CD4-positive, alpha-beta T cell treated with Interferon gamma for 1 hour (primary cell): ENCODE measurements at places on chromosomes 7 and 10.

DNA sequence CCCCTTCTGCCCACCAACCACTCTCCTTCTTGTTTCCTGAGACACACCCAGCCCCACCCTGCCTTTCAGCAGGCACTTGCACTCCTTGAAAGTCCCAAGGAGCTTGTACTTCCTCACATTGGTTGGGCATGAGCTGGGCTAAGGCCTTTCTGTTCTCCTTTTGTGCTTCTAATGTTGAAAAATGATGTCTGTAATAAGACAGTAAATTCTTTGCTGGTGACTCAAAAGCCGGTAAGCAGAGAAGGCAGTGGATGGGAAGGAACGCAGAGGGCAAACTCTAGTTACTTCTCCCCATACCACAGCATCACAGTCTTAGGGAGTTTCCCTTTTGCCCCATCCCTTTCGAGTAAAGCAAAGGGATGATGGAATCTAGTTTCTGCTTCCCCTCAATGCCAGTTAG is 185.6 kb downstream of the PLXNA4 start:
- peak; percentile 31 for DNase-seq

DNA sequence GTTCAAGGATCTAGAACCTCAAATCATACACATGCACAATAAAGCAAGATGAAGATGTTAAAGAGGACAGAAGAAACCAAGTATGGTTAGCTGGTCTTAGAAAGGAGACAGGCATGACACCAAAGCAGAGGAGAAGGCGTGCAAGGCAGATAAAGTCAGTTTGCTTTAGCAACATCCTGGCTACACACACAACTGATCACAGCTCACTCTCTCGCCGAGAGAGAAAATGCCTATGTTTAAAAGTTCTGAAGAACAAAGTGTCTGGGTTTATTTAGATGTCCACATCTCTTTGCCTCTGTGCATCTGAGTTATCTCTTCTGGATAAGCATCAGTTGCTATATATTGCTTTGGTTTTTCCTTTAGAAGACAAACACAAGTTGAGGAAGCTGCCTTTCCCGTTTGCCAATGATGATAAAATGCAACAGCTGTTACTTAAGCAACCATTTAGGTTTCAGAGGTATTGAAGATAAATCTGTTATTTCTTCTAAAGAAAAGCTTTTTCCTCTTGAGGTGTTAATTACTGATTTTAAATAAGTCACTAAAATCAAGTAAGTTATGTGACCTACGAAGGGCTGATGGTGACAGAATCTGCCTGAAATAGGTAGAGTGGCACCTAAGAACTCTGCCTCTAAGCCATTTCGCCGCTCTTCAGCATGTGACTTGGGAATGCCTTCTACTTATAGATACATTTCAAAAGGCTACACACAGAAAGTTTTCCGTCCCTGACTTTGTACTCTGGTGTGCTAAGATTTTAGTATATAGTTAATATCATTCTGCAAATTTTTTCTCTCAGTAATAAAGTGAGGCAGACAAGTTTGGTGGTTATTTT is 146.2 kb upstream of the ASAH2 start:
- DNase-seq = no peak

- DNase-seq = no peak
These were observed 4.4 kb upstream of the ACBD5 start for GRCh38 chr10:27244976-27245375.

GRCh38 chr7:29612596-29612995 is 49.0 kb downstream of the PRR15 start:
- DNase-seq = no peak

DNA sequence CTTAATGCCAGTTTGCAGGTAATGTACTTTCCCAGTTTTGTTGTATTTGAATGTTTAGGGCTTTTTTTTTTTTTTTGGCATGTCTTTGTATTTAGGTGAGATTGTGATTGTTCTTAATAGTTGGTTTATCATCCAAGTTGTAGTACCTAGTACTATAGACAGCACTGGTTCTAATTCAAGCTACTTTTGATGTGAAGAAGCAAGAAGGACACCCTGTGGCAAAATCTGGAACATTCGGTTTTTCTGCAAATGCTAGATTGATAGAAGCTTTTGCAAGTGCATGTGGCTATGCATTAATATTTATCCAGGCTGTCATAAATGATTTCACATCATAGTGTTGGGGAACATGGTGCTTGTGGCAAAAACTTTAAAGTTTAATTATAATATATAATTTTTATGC is 248.9 kb downstream of the FOXP2 start:
- no peak for DNase-seq

- DNase-seq = no peak
These were observed 119.5 kb downstream of the ICA1 start for GRCh38 chr7:8142477-8142876.

DNA sequence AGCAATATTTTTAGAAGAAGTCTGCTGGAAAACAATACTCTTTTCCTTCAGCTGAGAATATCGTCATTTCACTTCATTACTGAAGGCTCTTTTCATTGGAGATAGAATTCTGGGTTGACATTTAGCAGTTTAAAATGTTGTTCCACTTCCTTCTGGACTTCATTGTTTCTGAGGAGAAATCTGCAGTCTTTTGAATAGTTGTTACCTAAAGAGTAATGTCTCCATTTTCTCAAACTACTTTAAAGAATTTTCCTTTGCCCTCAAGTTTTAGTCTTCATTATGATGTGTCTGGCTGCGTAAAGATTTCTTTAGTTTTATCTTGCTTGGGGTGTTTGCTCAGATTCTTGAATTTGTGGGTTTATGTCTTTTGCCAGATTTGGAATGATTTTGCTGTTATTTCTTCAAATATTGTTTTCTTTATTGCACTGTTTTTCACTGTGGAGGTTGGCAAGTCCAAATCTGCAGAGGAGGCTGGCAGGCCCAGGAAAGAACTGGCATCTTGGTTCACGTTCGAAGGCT is 136.3 kb downstream of the DNAJB6 start:
- no peak for DNase-seq

- DNase-seq = no peak
These were observed 9.3 kb downstream of the RBM33 start for GRCh38 chr7:155653803-155654202.

- DNase-seq = no peak
These were observed 229.3 kb downstream of the AUTS2 start for GRCh38 chr7:69827558-69827957.

GRCh38 chr7:77553123-77553522 is 16.0 kb downstream of the PTPN12 start:
- no peak for DNase-seq

GRCh38 chr10:43091846-43092245 is 15.0 kb downstream of the RET start:
- DNase-seq = no peak

GRCh38 chr7:17185690-17186070 is 112.8 kb upstream of the AHR start:
- no peak for DNase-seq

DNA sequence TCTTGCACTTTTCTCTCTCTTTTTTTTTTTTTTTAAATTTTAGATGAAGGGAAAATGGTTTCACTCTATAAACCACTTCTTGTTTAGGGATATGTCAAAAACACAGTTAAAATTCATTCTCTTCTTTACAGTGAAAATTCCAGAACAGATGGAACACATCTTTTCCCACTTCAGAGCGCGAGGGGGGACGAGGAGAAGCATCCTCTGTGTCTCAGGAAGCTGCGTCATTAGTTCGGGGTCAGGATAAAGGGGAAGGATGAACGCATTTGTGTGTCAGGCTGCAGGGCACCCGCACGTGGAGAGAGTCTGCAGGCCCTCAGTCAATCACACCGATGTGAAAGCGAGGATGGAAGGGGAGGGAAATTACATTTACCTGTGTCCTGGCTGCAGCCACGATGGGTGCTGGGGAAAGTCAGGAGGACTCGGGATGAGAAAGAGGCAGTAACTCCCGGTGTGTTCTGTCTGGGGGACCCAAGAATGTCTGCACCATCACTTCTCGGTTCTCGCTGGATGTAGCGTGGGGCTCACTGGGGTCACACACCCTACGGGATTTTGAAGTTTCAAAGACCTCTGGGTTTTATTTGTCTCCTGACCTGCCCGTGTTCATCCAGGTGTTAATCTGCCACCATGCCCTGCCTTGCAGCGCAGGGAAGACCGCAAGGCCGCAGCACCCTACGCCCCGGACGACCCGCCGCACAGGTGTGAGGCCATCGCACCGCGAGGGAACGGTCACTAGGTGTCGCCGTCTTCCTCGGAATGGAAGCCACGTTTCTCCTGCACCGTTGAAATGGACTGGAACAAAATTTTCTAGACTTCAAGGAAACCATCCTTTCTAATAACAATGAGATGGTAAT is 66.7 kb upstream of the PITRM1 start:
- peak; percentile 52 for DNase-seq

- no peak for DNase-seq
These were observed 538.7 kb downstream of the REEP3 start for GRCh38 chr10:64059884-64060283.

GRCh38 chr7:55110993-55111361 is 92.2 kb downstream of the EGFR start:
- no peak for DNase-seq

GRCh38 chr10:60384708-60385398 is 4.8 kb downstream of the ANK3 start:
- no peak for DNase-seq

- no peak for DNase-seq
These were observed 119.0 kb downstream of the BICC1 start for GRCh38 chr10:58631715-58632114.

GRCh38 chr7:21945454-21946221 is at the start of gene CDCA7L:
TSS of gene CDCA7L (minus strand) at chr7:21945899. CDS start at chr7:21945804, 95 bp downstream.
- peak; percentile 82 for DNase-seq

GRCh38 chr7:92830532-92831110 is 5.8 kb downstream of the CDK6 start:
- DNase-seq = no peak

GRCh38 chr10:34906067-34906965 is 91.2 kb upstream of the PARD3 start:
- no peak for DNase-seq

DNA sequence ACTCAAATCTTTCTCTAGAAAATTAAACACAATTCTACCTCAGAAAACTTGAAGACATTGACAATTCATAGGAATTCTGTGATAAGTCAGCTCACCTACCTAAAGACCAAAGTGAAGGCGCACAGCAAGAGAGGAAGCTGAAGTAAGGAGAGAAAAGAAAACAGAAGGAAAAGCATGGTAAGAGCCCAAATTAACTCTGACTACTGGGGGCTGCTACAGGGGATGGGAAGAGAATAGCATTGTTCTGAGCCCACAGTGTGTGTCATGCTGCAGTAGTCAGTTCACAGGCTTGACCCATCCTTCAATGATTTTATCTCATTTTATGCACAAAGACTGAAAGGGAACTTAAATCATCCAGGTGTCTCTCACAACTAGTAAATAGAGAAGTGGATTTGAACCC is 111.3 kb downstream of the PTEN start:
- no peak for DNase-seq

- no peak for DNase-seq
These were observed 26.0 kb downstream of the DUSP5 start for GRCh38 chr10:110523736-110524135.

DNA sequence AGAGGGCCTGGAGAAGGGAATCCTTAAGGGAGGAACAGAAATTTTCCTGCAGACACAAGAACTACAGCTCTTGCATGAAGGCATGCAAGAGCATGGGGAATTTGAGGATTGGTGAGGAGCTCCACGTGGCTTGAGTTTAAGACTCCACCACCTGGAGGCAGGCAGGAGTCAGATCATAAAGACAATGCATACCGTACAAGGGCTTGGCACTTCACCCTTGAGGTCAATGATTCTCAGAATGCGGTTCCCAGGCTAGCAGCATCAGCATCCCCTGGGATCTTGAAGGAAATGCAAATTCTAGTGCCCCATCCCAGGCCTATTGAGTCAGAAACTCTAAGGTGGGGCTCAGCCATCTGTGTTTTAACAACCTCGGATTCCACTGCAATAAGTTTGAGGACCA is 143.8 kb downstream of the C7orf25 start:
- no peak for DNase-seq

GRCh38 chr10:49834976-49835375 is 72.9 kb upstream of the OGDHL start:
- no peak for DNase-seq

DNA sequence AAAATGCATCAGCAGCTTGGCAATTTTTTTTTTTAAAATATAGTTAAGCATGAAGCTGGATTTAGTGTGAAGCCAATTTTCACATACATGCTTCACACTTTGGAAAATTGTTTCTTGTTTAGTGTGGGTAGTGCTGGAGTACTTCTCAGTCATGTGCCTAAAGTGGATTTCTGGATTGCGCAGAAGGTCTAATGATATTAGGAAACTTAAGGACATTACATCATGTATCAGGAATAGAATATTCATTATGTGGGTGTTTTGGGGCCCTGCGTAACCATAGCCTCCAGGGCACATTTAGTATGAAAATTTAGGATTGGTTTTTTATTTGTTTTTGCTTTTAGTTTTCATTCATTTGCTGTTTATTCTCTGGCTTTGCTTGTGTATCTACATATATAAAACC is 28.8 kb upstream of the BNIP3 start:
- no peak for DNase-seq

- DNase-seq = peak; percentile 1
These were observed 229.5 kb upstream of the FZD1 start for GRCh38 chr7:91034459-91035368.

GRCh38 chr7:117011419-117012260 is 58.3 kb downstream of the ST7 start:
- DNase-seq = no peak

GRCh38 chr7:150439967-150440366 is 10.5 kb upstream of the GIMAP8 start:
- no peak for DNase-seq

DNA sequence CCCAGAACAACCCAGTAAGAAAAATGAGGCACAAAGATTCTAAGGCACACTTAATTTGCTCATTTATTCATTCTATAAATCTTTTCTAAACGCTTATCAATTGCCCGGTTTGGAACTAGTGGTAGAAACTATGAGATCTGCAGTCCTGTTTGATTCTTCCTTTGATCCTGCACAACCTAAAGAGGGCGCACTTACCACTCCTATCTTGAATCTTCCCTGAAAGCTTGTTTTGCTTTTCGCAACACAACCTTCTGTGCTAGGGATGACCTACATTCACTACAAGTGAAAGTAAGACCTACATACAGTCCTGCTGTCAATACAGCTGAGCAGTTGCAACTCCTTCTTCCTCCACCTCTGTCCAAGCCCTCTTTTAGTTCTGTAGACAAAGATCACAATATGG is 12.6 kb upstream of the ARL4A start:
- DNase-seq = peak; percentile 41

GRCh38 chr10:70084189-70084588 is 31.5 kb downstream of the MACROH2A2 start:
- DNase-seq = no peak

DNA sequence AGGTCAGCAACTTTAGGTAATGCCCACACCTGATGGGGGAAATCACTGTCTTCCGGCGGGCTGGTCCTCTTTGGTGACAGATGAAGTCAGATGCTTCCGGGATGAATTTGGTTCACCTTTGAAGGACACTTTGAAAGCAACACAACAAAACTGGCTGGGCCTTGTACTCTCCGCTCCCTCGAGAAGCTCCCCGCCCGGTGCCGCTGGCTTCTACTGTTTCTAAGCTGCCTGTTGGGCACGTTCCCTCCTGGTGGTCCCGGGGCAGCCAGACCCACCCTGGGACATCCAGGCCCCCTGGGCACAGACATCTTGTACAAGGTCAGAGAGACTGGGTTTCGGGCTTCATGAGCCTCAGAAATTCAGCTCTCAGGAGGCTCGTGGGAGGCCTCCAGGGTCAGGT is 452.3 kb downstream of the DNAJB6 start:
- no peak for DNase-seq

GRCh38 chr10:86345859-86346798 is 20.5 kb downstream of the GRID1 start:
- no peak for DNase-seq

GRCh38 chr7:105788356-105788755 is 88.0 kb downstream of the ATXN7L1 start:
- no peak for DNase-seq

- no peak for DNase-seq
These were observed 126.1 kb upstream of the TMEM196 start for GRCh38 chr7:19899529-19899928.
